Inflammatory macrophage treated with lipopolysaccharide for 4 hours (primary cell): ENCODE measurements at places on chromosomes 11 and 22.
A peak's percentile ranks its signal among the peaks of the same experiment; 100 is the strongest.

DNA sequence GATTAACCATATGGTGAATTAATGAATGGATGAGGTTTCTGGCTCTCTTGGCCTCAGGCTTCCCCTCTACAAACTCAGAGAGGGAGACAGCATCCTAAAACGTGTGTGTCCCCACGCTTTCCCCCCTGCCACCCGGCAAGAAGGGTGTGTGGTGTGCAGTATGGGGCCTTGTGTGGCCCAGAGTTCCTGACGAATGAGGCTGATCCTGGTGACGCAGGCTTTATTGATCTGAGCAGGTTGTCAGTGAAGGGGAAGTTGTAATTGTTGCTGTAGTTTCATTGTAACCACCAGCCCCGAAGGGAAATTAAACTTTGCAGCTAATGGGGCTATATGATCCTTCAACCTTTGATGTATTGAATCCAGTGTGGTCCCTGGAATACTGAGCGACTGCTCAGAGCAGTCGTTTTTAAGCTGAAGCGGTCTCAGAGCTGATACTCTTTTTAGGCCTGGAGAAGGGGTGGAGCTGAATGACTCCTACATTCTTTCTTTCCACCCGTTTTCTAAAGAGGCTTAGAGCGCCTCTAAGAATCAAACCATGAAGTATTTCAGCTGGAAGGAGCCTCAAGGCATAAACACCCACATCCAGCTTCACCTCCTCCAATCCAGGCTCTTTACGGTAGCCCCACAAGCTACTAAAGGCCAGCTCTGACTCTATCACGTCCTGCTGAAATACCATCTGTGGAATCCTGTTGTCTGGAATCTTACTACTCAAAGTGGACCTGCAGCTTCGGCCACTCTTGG is 284.7 kb downstream of the MIAT start:
- no peak for DNase-seq

DNA sequence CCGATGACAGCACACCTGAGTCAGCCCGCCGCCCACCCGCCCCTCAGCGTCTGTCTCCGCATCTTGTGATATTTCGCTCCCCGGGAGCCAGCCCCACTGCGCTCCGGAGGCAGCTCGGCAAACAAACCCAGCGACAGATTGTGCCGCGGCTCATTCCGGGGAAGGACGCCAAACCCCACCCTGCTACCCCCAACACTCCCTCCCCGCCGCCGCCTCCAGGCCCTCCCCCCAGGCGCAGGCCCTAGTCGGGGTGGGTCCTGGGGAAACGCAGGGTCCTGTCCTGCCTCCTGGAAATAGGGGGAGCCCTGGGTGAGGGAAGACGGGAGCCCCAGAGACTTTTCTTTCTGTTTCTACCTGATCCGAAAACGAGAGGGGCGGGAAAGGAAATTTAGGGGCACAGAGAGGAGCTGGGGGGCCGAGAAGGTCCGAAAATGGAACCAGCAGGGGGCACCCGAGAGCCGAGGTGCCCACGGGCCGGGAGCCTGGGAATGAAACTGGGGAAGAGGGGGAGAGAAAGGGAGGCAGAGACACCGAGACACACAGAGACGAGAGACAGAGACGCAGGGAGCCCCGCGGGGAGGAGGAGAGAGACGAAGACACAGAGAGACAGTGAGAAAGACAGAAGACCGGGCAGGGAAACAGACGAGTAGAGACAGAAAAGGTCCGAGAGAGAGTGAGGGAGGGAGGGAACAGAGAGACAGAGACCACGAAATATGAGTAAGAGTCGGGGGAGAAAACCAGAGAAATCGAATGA is 1.7 kb upstream of the RTN4RL2 start:
- DNase-seq: no peak

DNA sequence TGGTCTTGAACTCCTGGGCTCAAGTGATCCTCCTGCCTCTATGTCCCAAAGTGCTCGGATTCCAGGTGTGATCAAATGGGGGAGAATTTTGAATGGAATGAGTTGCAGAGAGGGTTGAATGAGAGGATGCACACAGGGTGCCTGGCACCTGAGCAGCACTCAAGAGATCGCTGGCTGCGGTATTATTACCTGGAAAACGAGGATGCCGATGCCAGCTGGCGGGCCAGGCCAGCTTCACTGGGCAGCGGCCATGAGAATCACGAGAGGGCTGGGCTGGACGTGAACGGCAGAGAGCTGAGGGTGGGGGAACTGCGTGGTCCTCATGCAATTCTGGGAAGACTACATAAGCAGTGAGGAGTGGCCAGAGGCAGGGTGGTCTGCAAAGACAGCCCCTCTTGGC is 2.9 kb downstream of the MGAT3 start:
- no peak for DNase-seq

DNA sequence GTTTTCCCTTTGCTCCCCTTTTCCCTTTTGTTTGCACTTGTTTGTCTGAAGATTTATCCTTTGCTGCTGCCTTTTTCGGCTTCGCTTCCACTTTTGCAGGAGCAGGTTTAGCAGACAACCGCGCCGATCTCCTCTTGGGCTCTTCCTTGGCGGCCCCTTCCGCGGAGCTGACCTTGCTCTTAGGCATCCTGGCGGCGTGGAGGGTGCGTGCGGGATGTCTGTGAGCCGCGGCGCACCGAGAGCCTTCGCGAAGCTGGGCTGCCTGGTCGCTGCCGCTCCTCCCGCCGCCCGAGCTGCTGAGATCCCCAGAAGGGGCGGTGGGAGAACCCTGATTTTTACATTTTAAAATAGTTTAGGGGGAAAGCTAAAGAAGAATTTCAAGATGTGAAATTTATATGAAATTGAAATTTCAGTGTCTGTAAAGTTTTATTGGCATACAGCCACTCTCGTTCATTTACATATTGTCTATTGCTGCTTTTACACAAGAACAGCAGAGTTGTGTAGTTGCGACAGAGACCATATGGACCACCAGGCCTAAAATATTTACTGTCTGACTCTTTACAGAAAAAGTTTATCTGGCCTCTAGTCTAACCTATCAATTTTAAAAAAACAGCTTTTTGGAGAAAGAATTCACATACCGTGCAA is 105.2 kb upstream of the RRM1 start:
- DNase-seq: no peak

DNA sequence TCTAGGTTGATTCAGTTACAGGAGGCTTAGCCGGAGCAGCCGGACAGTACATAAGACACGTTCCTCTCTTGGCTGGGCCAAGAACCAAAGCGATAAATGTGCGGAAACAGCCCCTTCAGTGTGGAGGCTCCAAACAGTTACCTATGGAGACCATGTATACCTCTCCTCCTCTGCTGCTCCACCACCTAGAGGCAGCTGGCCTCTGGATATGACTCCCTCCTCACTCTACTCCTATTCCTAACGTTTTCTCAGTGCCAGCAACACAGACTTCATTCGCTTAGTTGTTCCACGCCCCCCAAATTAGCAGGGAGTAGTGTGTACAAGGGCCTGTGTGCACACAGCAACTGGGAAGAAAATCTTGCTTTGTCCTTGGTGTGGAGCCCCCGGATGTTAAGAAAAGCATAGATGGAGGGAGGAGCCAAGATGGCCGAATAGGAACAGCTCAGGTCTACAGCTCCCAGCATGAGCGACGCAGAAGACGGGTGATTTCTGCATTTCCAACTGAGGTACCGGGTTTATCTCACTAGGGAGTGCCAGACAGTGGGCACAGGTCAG is 362.3 kb upstream of the KIRREL3 start:
- DNase-seq: no peak

GRCh38 chr22:37990301-37990700 is 5.9 kb upstream of the SOX10 start:
- no peak for DNase-seq

- no peak for DNase-seq
Observed at GRCh38 chr11:116829525-116830183, at the start of gene APOC3. Gene APOC3, plus strand, starts transcription at chr11:116829907. Its CDS starts 676 bp downstream, at chr11:116830583.

DNA sequence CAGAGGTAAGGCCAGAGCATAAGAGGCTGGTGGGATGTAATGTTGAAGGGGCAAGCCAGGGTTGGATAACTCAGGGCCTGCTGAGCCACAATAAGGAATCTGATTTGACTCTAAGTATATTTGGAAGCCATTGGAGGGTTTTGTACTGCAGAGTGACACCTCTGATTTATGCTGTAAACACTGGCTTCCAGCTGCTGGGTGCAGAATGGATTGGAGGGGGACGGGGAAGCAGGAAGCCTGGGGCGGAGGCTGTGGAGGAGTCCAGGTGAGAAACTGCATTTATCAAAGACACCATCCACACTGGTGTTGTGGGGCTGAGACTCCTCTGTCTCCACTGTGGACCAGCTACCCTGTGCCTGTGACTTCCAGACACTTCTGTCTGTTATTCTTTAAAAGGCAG is 26.8 kb downstream of the MIAT start:
- no peak for DNase-seq

GRCh38 chr11:18754308-18754707 is 28.3 kb upstream of the IGSF22 start:
- DNase-seq: no peak

DNA sequence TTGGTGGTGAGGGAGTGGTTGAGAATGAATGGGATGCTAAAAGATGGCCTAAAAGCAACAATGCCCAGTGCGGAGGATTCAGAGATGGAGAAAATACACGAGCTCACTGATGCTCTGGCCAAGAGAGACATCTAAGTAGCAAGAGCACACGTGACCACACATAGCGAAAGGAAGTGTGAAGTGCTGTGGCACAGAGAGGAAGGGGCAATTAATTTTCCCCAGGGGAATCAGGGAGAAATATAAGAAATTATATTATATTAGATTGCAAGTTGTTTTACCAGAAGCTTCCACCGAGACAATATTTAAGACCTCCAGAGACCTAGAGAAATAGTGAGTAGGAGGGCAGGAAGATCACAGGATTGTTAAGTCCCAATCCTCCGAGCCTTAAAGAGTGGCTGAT is 80.6 kb downstream of the RCN1 start:
- DNase-seq: no peak

GRCh38 chr11:119340335-119341221 is at the start of gene C1QTNF5:
Gene C1QTNF5, minus strand, starts transcription at chr11:119340883. Its CDS starts 486 bp downstream, at chr11:119340397.
- no peak for DNase-seq

- DNase-seq: peak; percentile 49
Observed at GRCh38 chr11:75820645-75821044, 5.6 kb downstream of the UVRAG start.

DNA sequence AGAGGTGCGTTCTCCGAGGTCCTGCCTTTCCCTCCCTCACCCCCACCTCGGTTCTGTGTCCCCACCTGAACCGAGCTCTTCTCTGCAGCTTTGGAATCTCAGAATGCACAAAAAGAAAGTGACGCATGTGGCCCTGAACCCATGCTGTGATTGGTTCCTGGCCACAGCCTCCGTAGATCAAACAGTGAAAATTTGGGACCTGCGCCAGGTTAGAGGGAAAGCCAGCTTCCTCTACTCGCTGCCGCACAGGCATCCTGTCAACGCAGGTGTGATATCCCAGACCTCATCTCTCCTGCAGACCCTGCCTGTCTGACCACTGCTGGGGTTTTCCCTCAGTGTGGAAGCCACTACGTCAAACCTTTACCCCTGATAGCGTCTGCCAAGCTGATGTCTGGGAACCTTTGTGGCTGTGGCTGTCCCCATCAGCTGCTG is 13.9 kb downstream of the ACP2 start:
- DNase-seq: no peak

GRCh38 chr11:59199546-59200422 is 12.9 kb downstream of the MPEG1 start:
- DNase-seq: peak; percentile 92

DNA sequence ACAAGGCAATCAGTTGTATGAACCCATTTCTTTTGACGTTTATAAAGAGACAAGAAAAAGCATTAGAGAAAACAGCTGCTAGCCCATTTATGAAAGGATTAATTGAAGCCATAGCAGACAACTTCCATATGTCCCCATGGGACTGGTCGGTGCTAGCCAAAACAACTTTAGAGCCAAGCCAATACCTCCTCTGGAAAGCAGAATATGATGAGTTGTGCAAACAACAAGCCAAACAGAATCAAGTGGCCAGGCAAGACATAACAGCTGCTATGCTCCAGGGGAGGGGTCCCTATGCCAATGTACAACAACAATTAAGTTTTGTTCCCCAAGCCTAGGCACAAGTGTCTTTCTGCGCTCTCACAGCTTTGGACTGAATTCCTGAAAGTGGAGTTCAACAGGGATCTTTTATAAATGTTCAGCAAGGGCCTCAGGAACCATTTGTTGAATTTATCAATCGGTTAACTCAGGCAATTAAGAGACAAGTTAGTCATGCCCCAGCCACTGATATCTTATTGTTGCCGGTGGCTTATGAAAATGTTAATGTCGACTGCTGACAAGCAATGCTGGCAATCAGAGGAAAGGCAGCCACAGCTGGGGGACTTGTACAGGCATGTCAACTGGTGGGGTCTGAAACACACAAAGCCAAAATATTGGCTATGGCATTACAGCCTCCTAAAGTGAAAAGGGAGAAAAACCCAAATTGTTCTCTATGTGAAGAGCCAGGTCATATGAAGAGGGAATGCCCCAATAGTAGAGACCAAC is 1593.1 kb upstream of the TENM4 start:
- DNase-seq: no peak

- no peak for DNase-seq
Observed at GRCh38 chr11:6607190-6607795, 3.7 kb downstream of the ILK start.

DNA sequence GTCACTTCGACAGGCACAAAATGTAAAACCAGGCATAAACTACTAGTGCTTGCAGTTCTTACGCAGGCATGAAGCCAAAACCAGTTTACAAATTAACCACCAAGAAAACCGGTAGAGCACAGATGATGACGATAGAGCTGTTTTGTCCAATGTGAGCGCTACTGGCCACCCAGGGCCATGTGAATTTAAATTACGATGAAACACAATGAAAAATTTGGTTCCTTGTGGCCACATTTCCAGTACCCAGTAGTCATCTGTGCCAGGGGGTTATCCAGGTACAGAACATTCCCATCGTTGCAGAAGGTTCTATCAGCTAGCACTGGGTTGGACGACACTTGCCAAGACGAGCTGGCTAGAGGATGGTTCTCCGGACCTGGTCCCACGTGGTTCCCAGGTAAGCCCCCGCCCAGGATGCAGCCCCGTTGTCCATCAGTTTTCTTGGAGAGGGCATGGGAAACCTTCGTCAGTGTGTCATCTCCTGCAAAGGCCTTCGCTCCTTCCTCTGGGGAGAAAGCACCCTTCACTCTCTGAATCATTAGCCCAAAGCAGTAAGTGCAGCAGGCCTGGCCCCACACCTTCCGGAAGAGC is 1.1 kb upstream of the CD81 start:
- DNase-seq: no peak

GRCh38 chr22:19892257-19892879 is 37.7 kb upstream of the GNB1L start:
- DNase-seq: no peak

- no peak for DNase-seq
Observed at GRCh38 chr11:68439355-68440065, 21.0 kb upstream of the PPP6R3 start.

DNA sequence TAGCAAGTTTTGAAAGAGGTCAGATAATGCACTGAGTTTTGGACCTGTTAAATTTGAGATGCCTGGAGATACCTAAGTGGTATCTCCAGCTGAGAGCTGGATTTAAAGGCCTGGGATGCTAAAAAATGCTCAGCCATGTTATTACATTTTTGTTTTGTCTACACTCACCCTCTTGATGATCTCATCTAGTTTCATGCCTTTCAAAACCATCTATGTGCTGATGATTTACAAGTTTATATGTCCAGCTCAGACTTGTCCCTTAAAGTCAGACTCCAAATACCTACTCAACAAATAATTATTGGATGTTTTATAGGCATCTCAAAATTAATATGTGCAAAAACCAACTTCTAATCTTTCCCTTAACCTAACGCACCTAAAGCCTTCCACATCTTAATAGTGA is 103.6 kb upstream of the OR9G4 start:
- no peak for DNase-seq
